ENCODE measurements at places on chromosomes 4 and X.

DNA sequence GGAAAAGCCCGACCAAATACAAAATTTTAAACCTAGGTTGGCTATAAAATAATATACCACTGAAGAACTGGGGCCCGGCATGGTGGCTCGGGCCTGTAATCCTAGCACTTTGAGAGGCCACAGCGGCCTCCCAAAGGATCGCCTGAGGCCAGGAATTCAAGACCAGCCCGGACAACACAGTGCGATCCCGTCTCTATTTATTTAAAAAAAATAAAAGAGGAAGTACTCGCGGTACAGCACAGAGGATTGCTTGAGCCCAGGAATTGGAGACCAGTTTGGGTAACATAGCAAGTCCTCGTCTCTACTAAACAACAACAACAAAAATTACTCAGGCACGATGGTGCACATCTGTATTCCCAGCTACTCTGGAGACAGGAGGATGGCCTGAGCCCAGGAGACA lies 44.8 kb upstream of the CDKN2AIP start:
- DNase-seq = no peak

DNA sequence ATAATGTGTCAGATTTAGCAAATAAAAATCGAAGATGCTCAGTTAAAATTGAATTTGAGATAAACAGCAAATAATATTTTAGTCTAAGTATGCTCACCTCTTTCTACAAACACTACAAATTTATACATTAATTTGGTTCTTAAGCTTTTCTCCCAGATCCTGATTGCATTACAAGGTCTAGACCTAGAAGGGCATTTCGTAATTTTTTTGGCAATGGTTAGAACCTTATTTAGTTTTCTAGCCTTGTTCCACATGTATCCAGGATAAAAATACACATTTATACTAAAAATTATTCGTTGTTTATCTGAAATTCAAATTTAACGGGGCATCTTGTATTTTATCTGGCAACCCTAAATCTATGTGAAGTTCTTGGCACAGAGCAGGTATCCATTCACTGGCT lies 2.5 kb upstream of the CDKL5 start:
- no peak for DNase-seq

GRCh38 chrX:122203399-122203798 lies 980.7 kb upstream of the GRIA3 start:
- no peak for DNase-seq

DNA sequence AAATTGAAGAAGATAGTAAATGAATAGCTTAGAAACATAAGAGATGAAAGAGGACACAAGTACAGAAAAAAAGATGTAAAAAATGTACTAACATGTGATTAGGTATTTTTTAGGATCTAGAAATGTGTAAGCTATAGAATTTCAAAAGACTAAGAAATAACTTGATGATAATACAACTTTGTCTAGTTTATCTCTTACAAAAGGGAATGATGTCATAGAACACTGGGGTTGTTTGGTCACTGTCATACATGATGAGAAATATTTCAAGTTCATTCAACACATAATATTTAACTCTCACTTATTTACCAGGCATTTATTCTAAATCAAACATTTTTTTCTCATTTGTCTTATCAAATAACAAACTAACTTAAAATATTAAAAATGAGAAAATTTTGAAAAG lies 18.5 kb downstream of the STBD1 start:
- no peak for DNase-seq

DNA sequence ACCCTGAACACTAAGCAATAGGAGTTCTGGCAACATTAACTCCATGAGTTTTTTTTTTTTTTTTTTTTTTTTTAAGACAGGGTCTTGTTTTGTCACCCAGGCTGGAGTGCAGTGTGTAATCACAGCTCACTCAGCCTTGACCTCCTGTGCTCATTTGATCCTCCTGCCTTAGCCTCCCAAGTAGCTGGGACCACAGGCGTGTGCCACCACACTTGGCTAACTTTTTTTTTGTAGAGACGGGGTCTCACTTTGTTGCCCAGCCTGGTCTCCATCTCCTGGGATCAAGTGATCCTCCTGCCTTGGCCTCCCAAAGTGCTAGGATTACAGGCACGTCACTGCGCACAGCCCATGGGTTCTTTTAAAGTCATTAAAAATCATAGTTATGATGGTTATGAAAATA lies 5.1 kb downstream of the RHOH start:
- no peak for DNase-seq
